ENCODE measurements at places on chromosomes 6 and 20. TPM values are rescaled to one million over a fixed set of nuclear protein-coding genes. Genes with fewer than 3 reads are reported as not detected.

FRMD1 gene
- not detected for total RNA-seq

GABRR1 gene
- total RNA-seq: not detected

C20orf202 gene
- total RNA-seq: not detected

MUCL3 gene
- total RNA-seq: not detected

BPIFB4 gene
- not detected for total RNA-seq
